SK-N-SH (cell line): ENCODE measurements at places on chromosomes 6 and 20. TPM values are rescaled to one million over a fixed set of nuclear protein-coding genes. Genes with fewer than 3 reads are reported as not detected.

SLCO4A1 gene
- 0.33 and 0.36 TPM in 2 replicates for polyA plus RNA-seq

LPA gene
- not detected in 2 replicates for polyA plus RNA-seq

SLC44A4 gene
- polyA plus RNA-seq = 0.26 and 0.49 TPM in 2 replicates

PRSS16 gene
- 0.05 and 0.07 TPM in 2 replicates for polyA plus RNA-seq

HDGFL1 gene
- polyA plus RNA-seq = not detected in 2 replicates

HSD17B8 gene
- 33.5 and 37.5 TPM in 2 replicates for polyA plus RNA-seq

FLRT3 gene
- 1.8 and 2.2 TPM in 2 replicates for polyA plus RNA-seq

HLA-DRB1 gene
- not detected in 2 replicates for polyA plus RNA-seq

SLC22A1 gene
- 0.10 and 0.20 TPM in 2 replicates for polyA plus RNA-seq

TP53TG5 gene
- polyA plus RNA-seq = not detected in 2 replicates

CALHM5 gene
- 0.38 and 0.55 TPM in 2 replicates for polyA plus RNA-seq

MCCD1 gene
- polyA plus RNA-seq = not detected in 2 replicates

DAAM2 gene
- 0.20 and 0.23 TPM in 2 replicates for polyA plus RNA-seq

BEND6 gene
- 6.9 and 9.2 TPM in 2 replicates for polyA plus RNA-seq

RAET1E gene
- 0.15 and 0.26 TPM in 2 replicates for polyA plus RNA-seq

TMC2 gene
- polyA plus RNA-seq = not detected in 2 replicates

KHDRBS2 gene
- not detected in 2 replicates for polyA plus RNA-seq

XKR7 gene
- polyA plus RNA-seq = 0.02 and 0.10 TPM in 2 replicates

SHLD1 gene
- polyA plus RNA-seq = 4.5 and 5.8 TPM in 2 replicates

TPMT gene
- 8.1 and 10.9 TPM in 2 replicates for polyA plus RNA-seq

CAP2 gene
- polyA plus RNA-seq = 8.5 and 10.0 TPM in 2 replicates

PPP1R16B gene
- 0.28 and 0.91 TPM in 2 replicates for polyA plus RNA-seq

DUSP15 gene
- 4.3 and 5.4 TPM in 2 replicates for polyA plus RNA-seq

EFCAB8 gene
- not detected in 2 replicates for polyA plus RNA-seq

IMPG1 gene
- polyA plus RNA-seq = not detected in 2 replicates

STMND1 gene
- polyA plus RNA-seq = not detected in 2 replicates

SLC17A3 gene
- 0.08 TPM in 1 of 2 replicates, not detected in the other for polyA plus RNA-seq

MYH7B gene
- polyA plus RNA-seq = 0.32 and 0.41 TPM in 2 replicates

TGM2 gene
- 548 and 676 TPM in 2 replicates for polyA plus RNA-seq

AIF1 gene
- not detected in 2 replicates for polyA plus RNA-seq

SLC29A1 gene
- 44.5 and 49.7 TPM in 2 replicates for polyA plus RNA-seq

STK4 gene
- 11.4 and 17.2 TPM in 2 replicates for polyA plus RNA-seq

HNF4A gene
- not detected in 2 replicates for polyA plus RNA-seq

TMEM217 gene
- 1.5 and 2.0 TPM in 2 replicates for polyA plus RNA-seq

LIME1 gene
- 10.9 and 12.3 TPM in 2 replicates for polyA plus RNA-seq

CDSN gene
- polyA plus RNA-seq = 0.02 TPM in 1 of 2 replicates, not detected in the other

BMP6 gene
- polyA plus RNA-seq = 0.03 TPM in 1 of 2 replicates, not detected in the other

RUNX2 gene
- 3.5 and 4.4 TPM in 2 replicates for polyA plus RNA-seq

FABP7 gene
- polyA plus RNA-seq = not detected in 2 replicates

ARFGEF2 gene
- 6.1 and 8.4 TPM in 2 replicates for polyA plus RNA-seq

NRSN1 gene
- polyA plus RNA-seq = 0.02 and 0.41 TPM in 2 replicates

CALHM6 gene
- polyA plus RNA-seq = 0.31 and 0.51 TPM in 2 replicates

HLA-A gene
- polyA plus RNA-seq = 250 and 312 TPM in 2 replicates

SMPDL3A gene
- polyA plus RNA-seq = 1.8 and 2.0 TPM in 2 replicates

EBF4 gene
- 15.9 and 20.6 TPM in 2 replicates for polyA plus RNA-seq

CLIC5 gene
- 0.03 TPM in 1 of 2 replicates, not detected in the other for polyA plus RNA-seq

TSPO2 gene
- polyA plus RNA-seq = not detected in 2 replicates
